ENCODE measurements at places on chromosomes 6 and 20.

DNA sequence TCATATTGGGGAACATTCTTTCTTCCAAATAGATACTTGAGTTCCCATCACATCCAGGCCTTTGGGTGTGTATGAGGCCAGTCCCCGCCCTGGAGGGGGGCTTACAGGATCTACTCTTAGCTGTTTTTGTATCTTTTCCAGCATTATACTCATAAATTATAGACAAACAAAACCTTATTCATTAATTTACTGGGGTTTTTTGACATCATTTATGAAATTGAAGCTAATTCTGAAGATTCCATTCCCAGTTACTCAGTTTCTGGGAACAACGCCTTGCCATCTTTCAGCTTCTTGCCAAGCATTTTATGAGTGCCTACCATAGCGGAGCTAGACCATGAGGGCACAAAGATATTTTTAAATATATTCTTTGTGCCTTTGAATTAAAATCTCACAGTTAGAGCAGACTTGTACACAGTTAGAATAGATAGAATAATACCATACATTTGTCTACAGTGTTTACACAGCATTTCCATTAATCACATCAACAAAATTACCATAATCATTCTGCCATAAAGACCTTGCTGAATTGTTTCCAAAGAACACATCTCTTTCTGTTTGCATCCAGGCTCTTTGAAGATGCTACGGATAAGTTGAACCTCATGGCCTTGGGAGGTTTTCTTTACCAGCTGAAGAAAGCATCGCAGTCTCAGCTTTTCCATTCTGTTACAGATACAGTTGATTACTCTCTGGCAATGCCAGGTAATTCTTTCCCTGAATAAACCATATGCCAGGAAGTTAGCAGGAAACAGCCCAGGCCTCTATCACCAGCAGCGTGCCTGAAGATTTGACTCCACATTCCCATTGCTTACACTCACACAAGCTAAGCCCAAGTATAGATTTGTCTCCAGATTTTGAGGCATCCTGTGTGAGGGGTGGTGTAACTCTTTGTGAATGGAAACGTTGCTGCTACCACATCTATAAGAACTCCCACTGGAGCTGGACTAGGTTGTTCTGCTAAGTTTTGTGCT lies 75.4 kb upstream of the PBOV1 start:
- DNase-seq, result no peak

GRCh38 chr20:40600441-40601219 lies 88.4 kb downstream of the MAFB start:
- DNase-seq, result no peak

DNA sequence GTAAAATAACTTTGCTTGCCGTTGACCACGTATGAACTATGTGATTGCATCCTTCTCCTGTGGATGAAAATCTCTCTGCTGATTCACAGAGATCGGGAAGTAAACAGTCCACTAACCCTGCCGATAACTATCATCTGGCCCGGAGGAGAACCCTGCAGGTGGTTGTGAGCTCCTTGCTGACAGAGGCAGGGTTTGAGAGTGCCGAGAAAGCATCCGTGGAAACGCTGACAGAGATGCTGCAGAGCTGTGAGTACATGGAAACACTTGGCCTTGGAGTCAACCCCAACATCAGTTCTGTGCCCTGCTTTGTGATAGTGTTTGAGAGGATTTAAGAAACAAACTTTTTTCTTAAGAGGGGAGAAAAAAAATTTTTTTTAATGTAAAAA lies 937 bp downstream of the TAF8 start:
- no peak for DNase-seq

GRCh38 chr6:56450882-56451739 lies 191.6 kb downstream of the DST start:
- DNase-seq, result no peak
